Caki2 (cell line): ENCODE measurements at places on chromosomes 3 and 15.

- no peak for DNase-seq
These were observed 138.5 kb downstream of the RORA start for GRCh38 chr15:61090386-61091288.

DNA sequence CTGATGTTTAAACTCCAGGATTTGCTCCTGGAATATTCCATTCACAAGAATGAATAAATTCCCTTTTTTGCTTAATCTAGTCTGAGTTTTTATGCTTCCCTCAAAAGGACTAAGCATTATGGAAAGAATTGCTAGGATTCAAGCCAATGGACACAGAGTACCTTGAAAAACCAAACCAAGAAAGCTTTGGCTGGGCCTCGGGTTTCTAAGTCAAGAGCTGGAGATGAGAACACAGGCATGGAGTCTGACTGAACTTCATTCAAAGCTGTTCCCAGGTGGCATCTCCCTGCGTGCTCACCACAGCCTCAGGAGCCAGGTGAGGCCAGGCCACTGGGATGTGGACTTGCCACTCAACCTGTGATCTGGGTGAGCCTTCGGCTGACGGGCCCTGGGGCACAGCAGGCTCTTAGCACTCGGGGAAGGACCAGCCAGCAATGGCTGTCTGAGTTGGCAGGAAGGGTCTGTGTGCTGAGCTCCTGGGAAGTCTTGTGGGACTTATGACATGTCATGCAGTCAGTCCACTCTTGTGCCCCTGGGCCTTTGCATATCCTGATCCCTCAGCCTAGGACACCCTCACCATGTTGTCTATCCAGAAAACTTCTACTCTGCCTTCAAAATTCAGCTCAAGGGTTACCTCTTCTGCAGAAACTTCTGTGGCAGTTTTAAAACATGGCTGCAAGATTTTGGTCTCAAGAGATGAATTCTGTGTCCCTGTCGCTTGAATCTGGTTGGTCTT is 21.8 kb downstream of the CRABP1 start:
- DNase-seq: no peak

DNA sequence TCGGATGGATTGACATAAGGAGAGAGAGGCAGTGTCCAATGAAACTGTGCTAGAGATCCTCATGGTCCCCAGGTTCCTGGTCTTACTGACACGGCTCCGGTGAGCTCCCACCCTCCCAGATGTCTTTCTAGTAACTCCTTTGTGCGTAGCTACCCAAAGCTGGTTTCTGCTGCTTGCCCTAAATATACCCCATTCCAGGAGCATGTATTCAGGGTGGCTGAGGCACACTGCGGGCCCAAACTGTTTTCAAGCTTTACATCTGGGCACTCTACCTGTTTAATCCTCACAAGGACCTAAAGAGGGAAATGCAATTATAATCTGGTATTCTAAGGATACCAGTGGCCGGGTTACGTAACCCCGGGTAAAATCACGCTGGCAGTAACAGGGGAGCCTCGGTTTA is 161.2 kb upstream of the NSMCE3 start:
- DNase-seq: no peak

DNA sequence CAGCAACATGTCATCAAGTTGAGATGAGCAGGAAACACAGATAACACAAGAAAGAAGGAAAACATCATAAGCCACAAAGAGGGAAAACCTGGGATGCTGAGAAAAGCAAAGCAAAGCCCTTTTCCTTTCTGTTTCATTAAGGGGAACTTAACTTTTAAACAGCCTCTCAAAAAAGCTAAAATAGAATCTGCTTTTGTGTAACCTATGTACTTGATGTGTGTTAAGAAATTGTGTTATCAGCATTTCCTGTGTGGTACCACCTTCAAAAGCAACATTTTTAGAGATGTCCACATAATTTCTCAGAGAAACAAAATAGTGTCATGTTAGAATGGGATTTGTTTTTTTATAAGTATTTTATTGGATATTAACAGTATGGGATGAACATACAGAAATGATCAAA is 206.2 kb downstream of the IL20RB start:
- DNase-seq: no peak

DNA sequence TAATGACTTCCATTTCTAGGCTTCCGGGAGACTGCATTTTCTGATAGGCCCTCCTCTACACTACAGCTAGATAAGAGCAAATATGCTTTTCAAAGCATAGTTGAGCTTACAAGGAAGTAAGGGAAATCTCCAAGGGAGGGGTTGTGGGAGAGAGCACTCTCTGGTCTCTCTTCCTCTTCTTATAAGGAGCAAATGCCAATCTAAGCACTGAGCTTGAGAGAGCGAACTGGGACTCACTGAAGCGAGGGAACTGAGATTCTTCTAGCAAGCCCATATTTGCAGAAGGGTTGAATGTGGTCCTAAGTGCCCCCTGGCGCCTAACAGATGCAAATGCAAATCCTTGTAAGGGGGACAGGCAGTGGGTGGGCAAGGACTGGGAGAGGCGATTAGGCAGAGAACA is 164.8 kb downstream of the ERC2 start:
- peak; percentile 39 for DNase-seq

- no peak for DNase-seq
These were observed 51.7 kb downstream of the TRANK1 start for GRCh38 chr3:36893137-36893557.

DNA sequence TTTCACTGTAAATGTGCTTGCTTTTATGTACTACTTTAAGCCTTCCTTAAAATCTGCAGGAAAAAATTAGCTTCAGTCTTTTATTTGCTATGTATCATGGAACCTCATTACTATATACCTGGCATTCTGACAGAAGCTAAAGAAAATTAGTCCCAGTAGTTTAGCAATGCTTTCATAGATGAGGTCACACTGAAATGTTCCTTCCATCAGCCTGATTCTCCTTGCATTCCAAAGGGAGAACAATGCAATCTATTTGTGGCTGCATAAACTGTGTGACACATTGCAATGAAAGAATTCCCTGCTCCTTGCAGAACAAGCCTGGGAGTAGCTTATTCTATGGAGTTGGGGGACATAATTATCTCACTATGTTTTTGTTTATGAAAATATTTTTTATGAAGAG is 691.5 kb upstream of the ARPP21 start:
- no peak for DNase-seq

- no peak for DNase-seq
These were observed 3.9 kb upstream of the SENP2 start for GRCh38 chr3:185582236-185582635.

DNA sequence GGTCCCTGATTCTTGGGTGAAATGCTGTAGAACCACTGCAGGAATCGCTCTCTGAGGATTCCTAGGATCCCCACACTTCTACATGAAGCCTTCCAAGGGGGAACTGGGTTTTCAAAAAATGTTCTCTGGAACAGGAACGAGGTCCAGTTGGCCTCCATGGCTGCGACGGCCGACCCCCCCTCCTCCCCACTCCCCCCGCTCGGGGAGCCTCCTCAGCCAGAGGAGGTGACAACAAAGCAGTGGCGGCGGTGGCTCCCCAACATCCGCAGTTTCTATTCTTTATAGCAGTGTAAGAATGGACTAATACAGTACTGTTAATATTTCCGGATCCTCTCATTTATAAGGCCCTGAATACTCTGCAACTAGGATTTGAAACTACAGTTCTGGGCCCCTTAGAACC is 84.0 kb upstream of the PLAAT1 start:
- DNase-seq: no peak

DNA sequence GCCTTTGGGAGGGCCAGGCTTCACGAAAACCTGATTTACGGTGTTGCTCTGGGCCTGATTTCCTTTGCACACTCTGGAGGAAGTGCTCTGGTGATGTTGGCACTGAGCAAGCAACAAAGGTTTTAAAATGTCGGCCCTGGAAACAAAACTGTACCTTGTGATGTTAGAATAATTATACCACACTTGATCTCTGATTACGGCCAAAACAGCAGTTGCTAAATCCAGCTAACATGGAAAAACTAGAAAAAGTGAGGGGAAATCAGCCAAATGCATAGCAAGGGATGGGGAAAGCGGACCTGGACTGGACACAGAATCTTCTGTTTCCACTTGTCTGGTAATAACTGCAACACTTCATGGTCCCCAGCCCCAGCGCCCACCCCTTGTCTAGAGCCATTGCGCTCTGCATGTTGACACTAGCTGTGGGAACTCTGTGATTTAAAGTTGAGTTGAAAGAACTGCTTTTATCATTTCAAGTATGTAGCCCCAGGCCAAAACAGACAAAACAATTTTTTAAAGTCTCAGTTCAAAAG is 120.1 kb downstream of the VGLL4 start:
- no peak for DNase-seq

DNA sequence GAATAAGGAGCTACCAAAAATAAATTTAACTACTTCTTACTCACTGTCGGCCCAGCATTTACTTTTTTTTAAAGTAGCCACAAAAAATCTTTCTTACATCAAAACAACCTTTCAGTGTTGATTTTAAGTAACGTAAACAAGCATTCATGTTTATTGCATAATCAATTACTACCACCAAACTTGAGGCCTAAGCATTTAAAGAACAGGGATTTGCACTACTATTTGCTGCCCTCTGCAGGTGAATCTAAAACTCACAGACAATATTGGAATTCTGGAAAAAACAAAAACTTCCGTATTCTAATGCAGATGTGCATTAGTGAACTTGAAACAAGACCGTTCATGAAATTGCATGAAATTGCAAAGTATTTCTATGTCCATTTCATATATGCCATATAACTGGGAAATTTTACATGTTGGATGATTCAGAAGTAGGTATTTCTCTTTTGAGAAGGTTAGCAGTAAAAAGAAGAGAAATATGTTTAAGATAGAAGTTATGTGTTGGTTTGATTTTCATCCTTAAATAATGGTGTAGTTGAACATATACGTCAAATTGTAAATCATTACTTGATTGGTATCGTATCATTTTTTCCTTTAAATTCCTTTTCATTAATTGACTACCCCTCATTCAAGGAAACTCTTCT is 55.6 kb downstream of the CGGBP1 start:
- peak; percentile 14 for DNase-seq

DNA sequence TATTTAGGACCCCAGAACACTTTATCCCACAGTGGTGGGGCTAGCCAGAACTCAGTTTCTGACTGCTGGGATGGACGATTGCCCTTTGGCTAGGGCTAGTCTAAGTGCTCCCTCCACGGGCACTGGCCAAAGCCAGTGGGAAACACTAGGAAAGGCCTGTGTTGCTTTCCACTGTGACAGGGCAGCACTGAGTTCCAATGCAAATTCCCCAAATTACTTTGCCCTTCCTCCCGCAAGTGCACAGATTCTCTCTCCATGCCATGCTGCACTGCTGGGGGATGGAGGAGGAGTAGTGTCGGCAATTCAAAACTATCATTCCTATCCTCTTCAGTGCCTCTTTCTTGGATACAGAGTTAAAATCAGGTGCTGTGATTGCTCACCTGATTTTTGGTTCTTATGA is 100.0 kb downstream of the SH3GL3 start:
- no peak for DNase-seq

GRCh38 chr3:112409041-112409440 is 76.1 kb downstream of the CD200 start:
- DNase-seq: no peak

- no peak for DNase-seq
These were observed 2.2 kb downstream of the CAND2 start for GRCh38 chr3:12798559-12799179.

DNA sequence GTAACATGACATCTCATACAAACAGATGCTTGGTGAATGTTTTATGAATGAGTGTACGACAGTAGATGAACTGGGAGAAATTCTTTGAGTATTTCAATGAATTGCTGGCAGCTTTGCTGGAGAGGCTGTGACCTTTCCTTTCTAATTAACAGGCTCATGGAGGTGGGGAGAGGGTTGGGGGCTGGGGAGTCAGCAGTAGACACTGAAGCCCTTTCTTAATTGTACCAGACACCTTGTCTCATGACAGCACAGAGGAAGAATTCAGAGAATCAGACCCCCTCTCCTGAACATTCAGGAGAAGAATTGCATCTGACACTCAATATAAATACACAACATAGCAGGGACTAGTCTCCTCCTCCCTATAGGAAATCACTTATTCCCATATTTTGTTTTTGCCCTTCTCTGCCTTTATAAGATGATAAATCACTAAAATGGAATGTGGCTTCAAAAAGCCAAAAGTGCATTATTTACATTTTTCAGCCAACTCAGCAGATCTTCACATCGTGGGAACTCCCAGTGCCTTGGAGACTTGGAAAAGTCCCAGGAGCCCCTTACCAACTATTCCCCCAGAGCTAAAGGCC is 66.2 kb upstream of the TPM1 start:
- peak; percentile 76 for DNase-seq

DNA sequence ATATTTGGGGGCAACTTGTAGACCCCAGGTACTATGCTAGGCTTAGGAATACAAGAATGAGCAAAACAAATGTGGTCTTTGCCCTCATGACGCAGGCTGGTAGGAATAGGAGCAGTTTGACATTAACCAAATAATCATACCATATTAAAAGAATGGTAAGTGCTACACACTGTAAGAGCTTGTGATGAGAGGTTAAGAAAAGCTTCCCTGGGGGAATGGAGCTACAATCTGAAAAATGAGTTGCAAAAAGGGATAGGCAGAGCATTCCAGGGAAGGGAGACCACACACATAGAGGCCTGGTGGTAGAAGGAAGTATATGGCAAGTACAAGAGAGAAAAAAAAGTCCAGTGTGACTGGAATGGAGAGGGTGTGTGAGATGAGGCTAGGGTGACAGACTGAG is 37.3 kb downstream of the TMOD3 start:
- peak; percentile 36 for DNase-seq

DNA sequence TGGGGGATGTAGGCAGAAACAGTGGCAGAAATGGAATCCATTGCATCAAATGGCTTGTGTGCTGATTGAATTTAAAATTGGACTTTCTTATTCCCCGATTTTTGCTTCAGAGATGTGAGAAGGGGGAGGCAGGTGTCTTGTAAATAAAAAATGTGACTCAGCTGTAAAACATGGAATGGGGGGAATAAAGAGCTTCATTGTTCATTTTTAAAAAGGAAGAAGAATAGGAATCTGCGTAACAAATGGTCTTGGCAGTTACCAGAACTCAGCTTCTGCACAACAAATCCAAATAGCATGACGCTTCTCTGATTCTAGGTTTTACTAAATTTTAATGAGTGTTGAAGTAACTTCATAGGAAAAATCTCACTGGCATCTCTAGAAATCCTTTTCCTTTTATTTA is 323.9 kb upstream of the GBE1 start:
- DNase-seq: no peak

DNA sequence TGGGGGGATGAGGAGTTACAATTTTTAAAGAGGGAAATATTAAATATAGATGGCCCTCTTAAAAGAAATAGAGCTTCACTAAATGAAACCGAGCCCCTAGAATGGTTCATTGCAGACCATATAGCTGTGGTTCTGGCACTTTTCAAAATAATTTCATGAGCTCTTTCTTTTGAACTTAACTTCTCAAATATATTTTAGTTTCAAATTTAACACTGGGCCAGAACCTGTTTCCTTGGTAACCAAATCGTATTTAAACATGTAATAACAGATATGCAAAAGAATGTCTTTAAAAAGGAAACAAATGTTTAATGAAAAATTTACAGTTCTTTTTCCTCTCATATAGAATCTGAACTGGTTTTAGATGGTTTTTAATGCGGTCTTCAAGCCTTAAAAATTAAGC is 20.1 kb downstream of the ZBTB38 start:
- DNase-seq: no peak

DNA sequence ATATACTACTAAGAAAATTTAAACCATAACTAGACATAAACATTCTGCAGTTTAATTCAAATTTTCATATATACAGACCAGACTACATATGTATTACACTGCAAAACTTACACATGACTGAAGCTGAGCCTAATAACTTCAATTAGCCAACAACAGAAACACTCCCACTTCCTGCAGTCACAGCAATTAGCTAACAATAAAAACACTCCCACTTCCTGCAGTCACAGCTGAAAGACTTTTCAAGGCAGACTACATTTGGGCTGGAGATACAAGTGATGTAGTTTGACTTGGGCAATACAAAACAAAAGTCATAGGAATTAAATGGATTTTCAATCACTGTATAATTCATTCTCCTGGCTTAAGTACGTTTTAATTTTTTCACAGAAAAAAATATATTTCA is 10.3 kb downstream of the TM2D3 start:
- DNase-seq: peak; percentile 33
